Activated naive CD8-positive, alpha-beta T cell treated with anti-CD3 and anti-CD28 coated beads, Interleukin-2, amount 50 U/mL, for 16 hours (primary cell): ENCODE measurements at places on chromosomes 13 and 19.

- DNase-seq, result no peak
These were observed 35.0 kb upstream of the PNMA8B start for GRCh38 chr19:46530636-46531035.

DNA sequence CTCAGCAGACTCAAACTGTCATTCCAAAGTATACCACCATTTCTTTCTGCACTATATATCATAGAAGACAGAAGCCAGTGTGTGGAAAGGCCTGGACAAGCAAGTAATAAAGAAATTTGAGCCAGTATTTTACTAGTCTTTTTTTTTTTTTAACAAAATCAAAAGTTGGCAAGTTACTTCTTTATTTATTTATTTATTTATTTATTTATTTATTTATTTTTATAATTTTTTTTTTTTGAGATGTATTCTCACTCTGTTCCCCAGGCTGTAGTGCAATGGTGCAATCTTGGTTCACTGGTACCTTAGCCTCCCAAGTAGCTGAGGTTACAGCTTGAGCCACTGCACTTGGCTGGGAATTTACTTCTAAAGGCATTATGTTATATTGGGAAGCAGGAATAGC is 25.3 kb downstream of the ZNF493 start:
- DNase-seq, result no peak

DNA sequence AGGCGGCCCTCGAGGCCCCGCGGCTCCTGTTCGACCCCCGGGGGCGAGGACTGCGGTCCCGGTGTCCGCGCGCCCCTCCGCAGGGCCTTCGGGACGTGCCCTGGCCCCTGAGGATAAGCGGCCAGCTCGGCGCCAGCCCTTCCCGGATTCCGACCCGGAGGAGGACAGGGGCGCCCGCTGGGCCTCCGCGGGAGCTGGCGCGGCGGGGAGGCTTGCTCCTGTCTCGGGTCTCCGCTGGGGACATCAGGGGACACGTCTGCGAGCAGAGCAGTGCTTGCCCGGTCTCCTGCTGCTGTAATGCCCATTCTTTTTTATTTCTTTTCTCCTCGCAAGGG is 829 bp downstream of the B3GLCT start:
- no peak for DNase-seq

DNA sequence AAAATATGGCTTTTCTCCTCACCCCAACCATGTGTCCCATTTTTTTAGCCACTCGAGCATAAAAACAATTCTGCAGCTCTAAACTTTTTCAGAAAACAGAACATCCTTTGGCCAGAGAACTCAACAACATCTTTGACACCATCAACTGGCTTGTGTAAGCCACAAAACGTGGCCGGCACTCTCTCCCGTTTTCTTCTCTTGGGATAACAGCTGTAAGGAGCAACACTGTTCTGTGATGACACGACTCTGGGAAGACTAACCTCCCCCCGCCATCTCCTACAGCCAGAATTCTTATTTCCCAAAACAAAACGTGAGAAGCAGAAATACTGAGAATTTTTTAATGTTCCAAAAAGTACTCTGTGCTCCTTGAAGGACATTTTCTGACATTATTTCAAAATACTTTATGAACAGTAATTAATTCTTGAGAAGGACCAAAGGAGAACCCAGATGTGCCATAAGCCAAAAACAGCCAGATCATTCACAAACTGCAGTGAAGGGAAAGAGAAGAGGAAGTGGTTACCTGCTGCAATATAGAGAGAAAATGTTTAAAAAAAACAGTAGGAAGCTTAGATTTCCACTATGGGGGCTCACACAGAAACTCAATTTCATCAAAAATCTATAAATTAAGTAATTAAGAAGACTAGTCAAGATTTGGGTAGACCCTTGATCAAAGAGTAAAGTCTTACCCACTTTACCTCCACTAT is 25.8 kb downstream of the COL4A1 start:
- no peak for DNase-seq

DNA sequence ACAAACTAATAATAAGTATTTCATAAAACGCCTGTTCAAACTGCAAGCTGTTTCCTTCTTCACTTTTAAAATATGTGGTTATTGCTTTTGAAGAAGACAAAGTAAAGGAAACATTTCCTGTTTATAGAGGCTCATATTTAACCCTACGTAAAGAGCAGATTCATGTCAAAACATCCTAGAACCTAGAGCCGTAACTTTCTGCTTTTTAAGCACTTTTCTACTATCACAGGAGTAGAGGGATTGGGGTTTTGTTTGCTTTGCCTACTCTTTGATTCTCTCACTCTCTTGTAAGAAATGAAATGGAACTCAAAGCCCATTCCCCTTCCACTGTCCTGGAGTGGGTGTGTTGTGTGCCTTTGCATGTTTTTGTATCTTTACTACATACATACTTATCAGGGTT is 54.0 kb upstream of the GPR183 start:
- no peak for DNase-seq

GRCh38 chr13:40221460-40222201 is 444.8 kb downstream of the FOXO1 start:
- DNase-seq, result no peak

- DNase-seq, result no peak
These were observed 30.3 kb upstream of the CYP2B6 start for GRCh38 chr19:40960780-40961179.

GRCh38 chr13:52599037-52599847 is 43.0 kb upstream of the HNRNPA1L2 start:
- DNase-seq, result no peak
